ENCODE measurements at places on chromosomes 3 and 15. TPM values are rescaled to one million over a fixed set of nuclear protein-coding genes. Genes with fewer than 3 reads are reported as not detected.

DNA sequence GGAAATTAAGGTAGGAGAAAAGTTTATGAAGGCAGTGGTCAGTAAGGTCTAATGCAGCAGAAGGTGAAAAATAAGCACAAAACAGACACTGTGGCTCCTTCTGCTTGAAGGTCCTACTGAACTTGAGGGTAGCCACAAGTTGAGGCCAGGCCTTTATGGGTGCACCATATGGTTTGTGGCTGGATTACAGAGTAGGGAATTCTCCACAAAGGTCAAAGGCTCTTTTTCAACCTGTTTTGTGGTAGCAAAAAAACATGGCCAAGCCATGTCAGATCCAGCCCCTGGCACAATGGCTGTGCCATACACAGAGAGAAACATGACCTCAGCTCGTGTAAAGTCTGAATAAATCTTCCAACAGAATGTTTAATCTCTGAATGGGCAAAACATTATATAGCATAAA is 214.0 kb downstream of the SATB1 start:
- no peak for DNase-seq

DNA sequence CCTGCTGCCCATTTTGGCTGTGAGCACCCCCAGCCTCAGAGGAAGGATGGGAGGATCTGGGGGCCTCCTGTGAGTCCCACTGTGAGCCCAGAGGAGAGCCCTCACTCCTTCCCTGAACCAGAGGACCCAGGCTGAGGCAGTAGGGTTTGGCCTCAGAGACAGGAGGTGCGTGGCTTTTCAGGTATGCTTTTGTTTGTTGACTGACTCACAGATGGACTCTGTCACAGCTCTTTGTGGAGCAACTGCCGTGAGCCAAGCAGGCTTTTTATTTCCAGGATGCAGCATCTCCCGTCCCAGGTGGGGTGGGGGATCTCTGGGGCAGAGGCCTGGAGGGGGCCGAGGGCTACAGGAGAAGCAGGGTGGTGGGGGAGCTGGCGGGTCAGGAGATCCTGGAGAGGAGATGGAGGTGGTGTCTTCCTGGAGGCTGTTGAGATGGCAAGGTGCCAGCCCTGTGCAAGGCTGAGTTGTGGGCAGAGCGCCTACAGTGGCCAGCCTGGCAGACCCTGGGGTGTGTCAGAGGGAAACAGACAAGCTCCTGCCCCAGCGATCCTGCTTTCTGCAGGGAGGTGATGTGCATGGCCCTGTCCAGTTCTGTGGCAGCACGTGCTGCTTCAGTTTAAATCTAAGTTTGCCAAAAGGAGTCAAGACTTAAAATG is 24.0 kb downstream of the PLXNA1 start:
- no peak for DNase-seq

DNA sequence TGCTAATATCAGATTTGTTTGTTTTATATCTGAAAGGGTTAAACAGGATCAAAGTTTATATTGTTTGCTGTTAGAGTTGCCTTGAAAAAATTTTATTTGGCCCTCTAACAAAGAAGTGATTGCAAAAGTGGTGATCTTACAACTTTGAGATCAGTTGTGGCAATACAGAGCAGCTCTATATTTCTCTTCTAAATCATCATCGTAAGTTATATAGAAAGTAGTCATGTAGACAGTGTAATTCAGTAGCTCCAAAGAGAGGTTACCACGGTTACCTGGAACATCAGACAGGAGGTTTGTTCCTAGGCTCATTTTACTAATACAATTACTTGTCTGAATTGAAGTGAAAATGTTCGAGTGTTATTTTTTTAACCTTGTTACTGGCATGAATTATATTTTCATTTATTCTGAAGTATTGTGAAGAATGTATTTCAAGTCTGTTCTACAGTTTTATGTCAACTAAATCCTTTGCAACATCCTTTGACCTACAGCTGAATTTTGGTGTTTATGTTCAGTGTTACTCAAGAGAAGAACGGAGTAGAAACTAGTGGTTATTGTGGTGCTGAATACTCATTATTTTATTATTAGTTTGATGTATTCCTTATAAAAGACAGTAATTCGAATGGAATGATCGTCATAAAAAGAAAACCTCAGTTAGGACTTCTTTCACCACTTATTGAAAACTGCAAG is 214.2 kb downstream of the NAALADL2 start:
- DNase-seq, result no peak

DNA sequence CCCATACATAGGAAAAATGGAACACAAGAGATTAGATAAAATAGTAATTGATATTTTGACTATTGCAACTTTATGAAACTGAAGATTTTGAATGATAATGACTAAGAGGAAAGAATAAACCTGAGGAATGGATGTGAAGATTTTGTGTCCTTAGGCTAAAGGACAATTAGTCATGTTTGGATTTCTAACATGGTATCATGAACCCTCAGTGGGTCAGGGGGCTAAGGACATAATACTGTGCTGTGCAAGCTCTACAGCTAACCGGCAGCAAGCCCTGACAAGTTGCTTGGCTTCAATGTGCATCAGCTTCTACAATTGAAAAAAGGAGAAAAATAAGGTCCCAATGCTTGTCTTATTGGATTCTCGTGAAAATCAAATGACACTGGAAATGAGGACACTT is 491.0 kb downstream of the MECOM start:
- DNase-seq, result no peak

DNA sequence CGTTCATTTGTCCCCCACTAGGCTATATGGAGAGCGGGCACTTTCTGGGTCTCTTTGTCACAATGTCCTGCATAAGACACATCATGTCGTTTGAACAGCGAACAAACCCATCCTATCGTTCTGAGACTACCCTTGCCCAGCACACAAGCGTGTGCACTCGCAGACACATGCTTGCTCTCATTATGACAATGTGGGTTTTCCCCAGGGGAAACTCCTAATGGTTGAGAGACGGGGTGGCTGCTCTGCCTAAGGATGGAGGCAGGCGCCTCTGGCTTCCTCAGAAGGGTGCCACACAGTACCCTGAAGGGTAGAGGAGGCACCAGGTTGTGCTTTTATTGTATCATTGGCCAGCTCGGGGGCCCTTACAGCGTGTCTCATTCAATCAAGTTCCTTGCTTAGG is 51.0 kb upstream of the MYZAP start:
- no peak for DNase-seq

GRCh38 chr3:25027650-25028049 is 400.4 kb upstream of the RARB start:
- DNase-seq, result no peak

GRCh38 chr3:123644358-123644757 is 59.5 kb upstream of the HACD2 start:
- no peak for DNase-seq

GRCh38 chr3:79960594-79960993 is 192.8 kb upstream of the ROBO1 start:
- DNase-seq, result no peak

- no peak for DNase-seq
Measured at GRCh38 chr3:40753951-40754350, 229.2 kb downstream of the ZNF621 start.

GRCh38 chr3:59142556-59142955 is 92.7 kb upstream of the CFAP20DC start:
- DNase-seq, result no peak

DNA sequence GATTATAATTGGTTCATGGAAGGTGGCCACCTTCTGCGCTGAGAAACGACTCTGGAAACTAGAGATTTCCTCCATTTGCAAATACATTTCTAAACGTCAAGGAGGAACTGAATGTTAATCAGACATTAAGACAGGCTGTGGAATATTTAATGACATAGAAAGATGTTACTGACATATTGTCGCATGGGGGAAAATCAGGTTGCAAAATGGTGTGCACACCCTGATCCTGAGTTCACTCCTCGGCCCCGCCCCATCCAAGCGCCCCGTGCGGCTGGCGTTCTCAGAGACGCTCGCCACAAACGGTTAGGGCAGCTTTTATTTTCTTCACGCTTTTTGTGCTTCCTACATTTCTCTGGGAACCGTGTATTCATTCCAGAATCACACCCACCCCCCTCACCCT is 10.7 kb downstream of the H1-8 start:
- DNase-seq, result no peak

- DNase-seq, result no peak
Measured at GRCh38 chr15:69046781-69047180, 32.3 kb downstream of the NOX5 start.

DNA sequence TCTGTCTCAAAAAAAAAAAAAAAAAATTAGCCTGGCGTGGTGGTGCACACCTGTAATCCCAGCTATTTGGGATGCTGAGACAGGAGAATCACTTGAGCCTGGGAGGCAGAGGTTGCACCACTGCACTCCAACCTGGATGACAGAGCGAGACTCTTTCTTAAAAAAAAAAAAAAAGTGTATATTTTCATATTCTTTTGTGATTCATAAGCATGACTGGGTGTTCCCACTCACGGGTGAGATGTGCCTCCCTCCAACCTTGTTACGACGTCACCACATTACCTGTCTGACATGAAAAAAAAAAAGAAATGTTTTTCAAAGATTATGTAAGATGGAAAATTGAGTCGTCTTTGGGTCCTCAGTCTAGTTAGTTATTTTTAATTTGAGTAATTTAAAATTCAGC is 56.8 kb downstream of the TMEM41A start:
- DNase-seq, result no peak

DNA sequence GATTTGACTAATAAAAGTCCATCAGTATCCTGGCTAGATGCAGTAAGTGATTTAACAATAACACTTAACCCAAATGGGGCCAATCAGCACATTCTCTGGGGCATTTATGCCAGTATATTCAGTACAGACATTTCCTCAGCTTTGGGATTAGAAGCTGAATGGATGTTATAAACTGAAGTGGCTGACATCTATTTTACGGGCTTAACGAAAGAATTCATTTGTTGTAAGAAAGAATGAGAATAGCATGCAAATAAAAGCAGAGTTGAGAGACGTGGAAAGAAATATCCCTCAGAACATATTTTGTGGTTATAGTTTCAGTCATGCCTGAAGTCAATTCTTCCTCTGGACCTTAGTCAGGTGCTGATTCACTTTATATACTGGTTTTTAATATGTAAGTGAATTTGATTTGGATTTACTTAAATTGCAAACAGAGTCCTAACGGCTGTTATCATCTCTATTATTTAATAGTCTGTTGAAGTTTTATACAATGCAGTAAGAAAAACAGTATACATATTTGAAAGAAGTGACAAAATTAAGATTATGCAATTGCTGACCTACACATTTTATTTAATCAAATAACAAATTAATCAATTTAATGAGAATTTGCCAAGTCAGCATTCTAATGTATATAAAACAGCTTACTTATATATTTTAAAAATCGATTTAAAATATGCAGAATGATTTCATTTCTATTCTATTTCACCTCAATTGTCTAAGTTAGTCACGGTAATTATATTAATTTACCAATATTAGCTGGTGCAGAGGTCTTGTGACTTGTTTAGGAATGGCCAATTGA is 513.9 kb upstream of the CADM2 start:
- no peak for DNase-seq

DNA sequence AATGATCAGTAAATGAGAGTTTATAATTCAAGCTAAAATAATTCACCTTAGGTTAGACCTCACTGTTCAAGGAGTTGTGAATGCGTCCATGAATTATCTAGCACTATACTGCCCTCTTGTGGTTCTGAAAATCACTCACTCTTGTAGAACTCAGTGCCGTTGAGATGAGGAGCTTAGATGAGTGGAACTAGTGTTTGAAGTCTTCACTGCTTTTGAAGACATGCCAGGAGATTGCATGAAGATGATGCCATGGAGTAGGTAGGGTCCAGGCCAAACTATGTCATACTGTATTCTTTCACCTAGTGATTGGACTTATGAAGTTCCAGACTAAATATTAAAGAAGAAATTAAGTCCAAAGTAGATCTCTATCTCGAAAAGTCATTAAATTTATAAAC is 28.8 kb downstream of the LYSMD4 start:
- no peak for DNase-seq

DNA sequence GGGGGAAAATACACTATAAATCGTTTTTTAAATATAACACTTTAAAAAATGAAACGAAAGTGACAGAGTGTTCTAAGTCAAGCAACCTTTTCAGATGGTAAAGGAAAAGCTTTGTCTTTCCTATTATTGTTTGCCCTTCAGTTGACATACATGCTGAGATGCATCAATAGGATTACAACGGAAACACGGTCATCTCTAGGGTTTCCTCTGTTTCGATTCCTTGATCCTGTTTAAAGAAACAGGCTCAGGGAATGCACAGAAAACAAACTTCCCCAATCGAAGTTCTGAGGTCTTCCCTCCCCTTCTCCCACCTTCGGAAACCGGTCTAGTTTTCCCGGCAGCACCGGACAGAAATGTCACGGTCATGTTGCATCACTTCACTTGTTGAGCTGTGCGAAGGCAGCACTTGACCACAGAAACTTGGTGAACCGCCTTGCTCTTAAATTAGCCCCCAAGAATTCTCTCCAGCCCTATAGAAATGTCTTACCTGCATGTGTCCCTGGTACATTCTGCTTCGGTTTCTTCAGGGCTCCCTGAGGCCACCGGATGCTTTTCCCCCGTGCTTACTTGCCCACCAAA is 556 bp downstream of the PEX5L start:
- no peak for DNase-seq

DNA sequence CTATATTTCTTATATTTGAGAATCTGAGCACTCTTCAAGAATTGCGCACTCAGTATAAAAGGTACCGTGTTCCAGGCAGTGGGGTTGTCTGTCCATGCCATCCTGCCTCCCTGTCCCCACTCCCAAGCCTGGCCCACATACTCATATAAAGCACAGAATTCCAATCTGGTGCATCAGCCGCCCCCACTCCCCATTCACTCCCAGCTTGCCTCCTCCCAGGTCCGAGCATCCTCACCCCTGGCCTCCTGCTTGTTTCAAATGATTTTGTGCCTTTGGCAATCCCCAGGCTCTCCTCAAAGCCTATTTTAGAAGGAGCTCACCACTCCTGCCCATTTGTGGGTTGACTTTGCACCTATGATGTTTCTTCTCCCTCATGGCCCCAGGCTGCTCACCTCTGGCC is 22.2 kb upstream of the IGF1R start:
- DNase-seq, result no peak

GRCh38 chr3:107493134-107493533 is 29.6 kb upstream of the BBX start:
- DNase-seq, result no peak

DNA sequence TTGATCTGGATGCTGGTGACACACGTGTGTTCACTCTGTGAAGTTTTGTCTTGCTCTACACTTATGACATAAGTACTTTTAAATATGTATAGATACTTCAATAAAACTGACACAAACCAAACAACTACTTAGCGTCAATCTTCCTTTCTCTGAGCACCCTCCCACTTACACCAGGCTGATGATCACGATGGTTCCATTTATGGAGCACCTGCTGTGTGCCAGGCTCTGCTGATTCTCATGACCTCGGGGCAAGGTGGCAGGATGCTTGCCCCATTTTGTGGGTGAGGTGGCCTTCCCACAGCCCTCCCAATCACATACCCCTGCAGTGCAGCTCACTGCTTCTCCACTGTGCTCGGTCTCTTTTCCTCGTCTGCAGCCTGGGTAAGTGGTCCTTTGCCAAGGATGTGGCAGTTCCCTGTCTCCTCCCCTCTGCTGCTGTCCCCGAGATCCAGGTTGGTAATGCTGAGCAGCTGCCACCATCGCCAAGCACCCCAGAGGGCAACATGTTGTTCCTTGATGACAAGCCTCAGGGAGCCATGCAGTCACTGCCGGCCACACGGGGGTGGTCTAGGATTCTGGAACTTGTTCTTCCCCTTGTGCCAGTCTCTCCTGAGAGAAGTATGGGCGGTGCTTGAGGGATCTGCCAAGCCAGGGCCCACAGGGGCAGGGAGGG is 20.6 kb upstream of the ADCY5 start:
- no peak for DNase-seq

Gene SERINC4
- total RNA-seq, result 0.17 TPM

Gene ANKRD63
- not detected for total RNA-seq

Gene GLCE
- 4.7 TPM for total RNA-seq

Gene DALRD3
- 27.9 TPM for total RNA-seq

Gene CCR3
- 1.3 TPM for total RNA-seq

Gene SOX14
- total RNA-seq, result not detected

Gene HIGD2B
- not detected for total RNA-seq

Gene LRRIQ4
- 0.22 TPM for total RNA-seq

Gene TMEM207
- total RNA-seq, result not detected
